ENCODE measurements at places on chromosomes 12 and 14.

DNA sequence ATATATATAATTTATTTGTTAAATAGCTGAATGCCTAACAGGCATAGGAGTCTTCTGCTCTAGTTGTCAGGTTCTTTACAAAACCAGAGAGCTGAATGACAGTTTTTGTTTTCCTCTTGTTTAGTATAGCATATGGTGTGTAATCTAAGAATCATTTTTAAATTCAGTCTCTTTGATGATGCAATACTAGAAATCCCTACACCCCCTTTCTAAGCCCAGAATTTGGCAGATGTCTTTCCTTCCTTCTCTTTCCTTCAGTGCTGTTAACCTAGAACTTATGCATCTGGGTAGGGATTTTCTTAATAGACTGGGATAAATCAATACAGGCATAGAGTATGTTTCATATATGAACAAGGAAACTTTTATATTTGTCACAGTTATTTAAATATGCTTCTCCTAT lies 198.1 kb downstream of the KCNH5 start:
- DNase-seq, result no peak

DNA sequence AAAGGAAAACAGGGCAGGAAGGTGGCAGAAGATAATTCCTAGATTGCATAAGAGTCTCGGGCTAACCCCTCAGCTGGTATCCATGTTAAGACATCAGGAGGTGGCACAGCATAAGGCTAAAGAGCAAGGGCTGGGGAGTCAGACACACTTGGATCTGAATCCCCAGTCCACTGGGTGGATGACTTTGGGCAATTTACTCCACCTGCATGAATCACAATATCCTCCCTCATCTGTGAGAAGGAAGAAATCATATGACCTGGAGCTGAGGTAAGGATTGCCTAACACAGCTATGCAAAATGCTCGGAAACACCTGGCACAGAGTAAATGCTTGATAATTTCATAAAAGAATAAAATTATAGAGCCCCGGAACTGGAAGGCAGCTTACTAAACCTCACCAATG lies 217.9 kb downstream of the PIK3C2G start:
- no peak for DNase-seq

DNA sequence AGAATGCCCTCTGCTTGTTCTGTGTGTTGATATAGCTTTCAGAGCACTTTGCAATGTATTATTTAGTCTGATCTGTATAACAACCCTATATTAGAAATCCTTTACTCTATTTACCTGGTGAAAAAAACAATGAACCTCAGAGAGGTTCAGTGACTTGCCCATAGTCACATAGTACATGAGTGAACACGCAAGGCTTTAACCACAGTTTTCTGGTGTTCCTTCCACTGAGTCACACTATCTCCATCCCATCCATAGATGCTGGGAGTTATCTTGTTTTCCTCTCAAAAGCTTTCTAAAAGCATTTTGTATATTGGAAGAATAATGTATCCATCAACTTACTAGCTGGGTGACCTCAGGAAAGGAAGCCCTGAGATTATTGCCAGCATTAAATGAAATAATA lies 104.5 kb downstream of the NT5DC3 start:
- no peak for DNase-seq

DNA sequence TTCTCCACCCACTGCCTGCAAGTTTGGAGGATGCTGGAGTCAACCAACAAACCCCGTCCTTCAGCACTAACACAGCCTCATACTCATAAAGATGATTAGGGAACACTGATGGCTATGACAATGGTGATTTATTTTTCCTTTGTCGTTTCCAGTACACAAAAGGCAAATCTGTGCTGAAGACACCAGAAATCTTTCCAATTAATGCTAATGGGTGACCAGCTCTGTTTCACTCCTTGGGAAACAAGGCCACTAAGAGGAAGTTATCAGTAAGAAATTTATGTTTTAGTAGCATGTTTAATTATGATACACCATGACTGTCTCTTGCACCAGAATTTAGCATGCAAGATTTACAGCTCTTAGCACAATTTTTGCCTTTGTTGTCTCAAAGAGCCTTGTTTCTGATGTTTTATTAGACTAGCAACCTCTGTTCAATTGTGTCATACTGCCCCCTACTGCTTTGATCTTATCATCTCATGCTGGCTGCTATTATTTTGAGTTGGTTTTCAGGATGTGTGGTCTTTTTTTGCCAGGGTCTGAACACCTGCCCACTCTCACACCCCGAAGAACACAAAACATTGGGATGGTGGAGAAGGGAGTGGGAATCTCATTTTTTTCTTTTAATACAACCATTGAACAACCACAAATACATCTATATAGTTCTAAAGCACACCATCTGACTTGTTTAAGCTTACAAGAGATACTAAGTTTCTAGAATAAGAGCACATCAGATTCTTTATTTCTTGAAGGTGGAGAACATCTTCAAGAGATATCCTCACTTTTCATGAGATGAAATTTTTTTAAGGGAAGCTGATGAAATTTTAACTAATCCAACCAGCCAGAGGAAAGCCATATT lies 160.9 kb downstream of the SPTSSA start:
- DNase-seq, result peak; percentile 4

DNA sequence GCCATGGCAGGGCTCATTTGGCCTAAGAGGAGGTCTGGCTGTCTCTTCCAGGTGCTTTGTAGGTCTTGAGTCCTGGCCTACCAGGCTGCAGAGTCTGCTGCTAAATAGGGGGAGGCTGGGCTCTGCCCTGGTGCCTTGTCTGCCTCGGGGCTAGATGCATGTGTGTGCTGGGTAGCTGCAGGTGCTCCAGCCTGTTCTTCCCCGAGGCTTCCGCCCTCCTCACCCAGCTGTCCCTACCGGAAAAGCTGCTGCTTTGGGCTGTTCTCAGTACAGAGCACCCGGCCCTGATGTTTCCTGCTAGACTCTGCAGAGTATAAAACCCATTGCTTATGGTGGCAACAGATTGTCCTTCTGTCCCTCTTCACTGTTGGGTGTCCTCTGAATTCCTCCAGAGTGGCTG lies 37.7 kb downstream of the RAB35 start:
- no peak for DNase-seq

- no peak for DNase-seq
These were observed 94.8 kb downstream of the ETNK1 start for GRCh38 chr12:22719745-22720144.

- no peak for DNase-seq
These were observed 2.2 kb downstream of the NAB2 start for GRCh38 chr12:57090924-57091637.

DNA sequence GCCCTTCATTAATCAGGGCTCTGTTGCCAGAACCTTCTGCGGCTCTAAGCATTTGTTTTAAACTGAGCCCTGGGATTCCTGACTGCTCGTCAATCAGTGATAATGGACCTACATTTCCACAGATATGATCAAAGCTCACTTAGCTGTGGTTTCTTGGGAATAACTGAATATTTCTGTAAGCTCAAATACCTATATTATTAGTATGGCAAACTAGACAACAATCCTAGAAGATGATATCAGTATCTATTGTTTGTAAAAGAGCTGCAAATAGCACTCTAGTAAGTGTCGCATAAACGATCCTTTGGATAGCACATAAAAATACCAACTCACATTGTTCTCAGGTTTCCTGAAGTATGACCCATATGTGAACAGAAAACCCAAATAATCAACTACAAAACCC lies 150.4 kb downstream of the PPM1H start:
- no peak for DNase-seq

- no peak for DNase-seq
These were observed 2.8 kb downstream of the TMX1 start for GRCh38 chr14:51242545-51243490.

DNA sequence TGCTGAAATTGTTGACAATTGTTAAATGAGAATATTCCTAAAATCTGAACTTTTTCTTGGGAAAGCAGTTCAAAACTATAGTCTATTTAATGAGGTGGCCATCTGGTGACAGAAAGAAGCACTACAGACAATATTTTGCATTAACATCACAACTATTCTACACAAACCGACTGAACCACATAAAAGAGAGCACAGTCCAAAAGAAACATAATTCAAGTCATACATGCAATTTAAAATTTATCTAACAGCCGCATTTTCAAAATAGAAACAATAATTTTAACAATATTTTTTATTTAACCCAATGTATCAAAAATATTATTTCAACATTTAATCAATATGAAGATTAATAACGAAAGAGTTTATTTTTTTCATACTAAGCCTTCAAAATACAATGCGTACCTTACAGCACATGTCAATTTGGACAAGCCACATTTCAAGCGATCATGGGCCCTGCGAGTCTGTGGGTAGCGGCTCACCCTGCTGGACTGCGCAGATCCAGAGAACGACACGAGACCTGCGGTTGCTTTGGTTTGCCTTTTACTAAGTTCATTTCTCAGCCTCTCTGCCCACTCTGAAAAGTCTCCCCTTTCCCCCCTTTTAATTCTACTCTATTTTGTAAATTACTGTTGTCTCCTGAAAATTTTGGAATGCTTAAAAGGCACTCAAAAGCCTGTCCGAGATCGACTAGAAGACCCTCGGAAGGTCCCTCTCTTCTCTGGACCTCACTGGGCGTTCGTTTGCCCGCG lies 947 bp upstream of the LRRC9 start:
- DNase-seq, result no peak

DNA sequence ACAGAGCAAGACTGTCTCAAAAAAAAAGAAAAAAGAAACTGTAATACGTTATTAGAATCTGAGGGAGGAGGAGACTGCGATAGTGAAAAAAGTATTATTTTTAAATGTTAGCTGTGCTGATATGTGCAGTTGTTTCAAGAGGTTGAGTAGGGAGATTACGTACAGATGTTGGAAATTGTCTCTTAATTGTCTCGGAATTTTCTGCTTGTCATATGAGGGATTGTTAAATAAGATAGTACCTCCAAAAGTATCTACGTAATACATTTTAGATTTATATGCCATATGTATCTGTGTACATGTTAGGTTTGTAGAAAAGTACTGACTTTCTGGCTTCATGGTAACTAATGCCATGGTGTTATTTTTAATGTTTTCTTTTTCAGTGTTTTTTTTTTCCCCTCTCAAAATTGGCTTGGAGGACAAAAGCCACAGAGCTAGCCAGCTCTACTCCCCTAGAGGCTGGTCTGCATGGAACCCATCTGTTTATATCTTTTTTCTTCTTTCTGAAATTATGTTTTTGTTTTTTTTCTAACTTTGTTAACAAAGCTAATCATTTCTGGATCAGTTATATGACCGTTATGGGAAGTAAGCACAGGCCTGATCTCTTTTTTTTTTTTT lies 3.4 kb downstream of the RIMKLB start:
- DNase-seq, result no peak
